ENCODE measurements at places on chromosomes 12 and 14.

DNA sequence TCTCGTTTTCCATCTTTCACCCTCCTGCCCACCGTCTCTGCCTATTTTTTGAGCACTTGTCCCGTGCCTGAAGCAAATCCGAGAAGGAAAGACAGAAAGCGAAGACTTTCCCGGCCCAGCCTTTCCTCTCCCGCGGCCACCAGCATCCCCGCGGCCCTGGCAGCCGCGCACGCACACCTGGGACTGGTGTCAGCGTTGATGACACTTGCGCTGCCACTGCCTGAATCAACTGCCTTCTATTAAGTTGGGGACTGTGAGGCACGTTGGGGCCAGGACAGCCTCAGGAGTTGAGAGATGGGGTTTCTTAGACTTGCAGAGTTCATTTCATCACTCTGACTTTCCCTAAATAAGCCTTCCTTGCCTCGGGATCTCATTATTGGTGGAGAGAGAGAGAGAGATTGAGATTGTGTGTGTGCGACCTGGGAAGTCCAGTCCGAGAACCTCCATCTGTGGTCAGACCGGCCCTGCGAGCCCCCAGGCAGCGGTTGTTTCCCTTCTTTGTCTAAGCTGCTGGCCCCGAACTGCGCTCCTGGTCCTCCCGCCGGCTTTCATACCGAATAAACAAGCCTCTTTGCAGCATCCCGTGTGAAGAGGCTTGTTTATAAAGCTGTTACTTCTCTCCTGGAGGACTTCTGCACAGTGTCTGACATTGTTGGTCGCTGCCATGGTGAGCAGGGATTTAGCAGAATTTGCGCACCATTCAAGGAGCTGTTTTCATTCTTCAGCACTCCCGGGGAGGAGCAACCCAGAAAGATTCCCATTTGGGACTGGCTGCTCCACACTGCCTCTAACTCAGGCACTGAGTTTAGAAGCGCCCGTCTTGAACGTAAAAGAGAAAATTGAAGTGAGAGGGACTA, 1.5 kb downstream of the PDZRN4 start:
- DNase-seq: no peak

GRCh38 chr14:65620195-65620594, 207.7 kb downstream of the FUT8 start:
- DNase-seq: no peak

GRCh38 chr14:94550041-94550440, 11.2 kb upstream of the SERPINA4 start:
- no peak for DNase-seq

- DNase-seq: no peak
Observed at GRCh38 chr12:103712216-103712615, 125.1 kb downstream of the STAB2 start.

DNA sequence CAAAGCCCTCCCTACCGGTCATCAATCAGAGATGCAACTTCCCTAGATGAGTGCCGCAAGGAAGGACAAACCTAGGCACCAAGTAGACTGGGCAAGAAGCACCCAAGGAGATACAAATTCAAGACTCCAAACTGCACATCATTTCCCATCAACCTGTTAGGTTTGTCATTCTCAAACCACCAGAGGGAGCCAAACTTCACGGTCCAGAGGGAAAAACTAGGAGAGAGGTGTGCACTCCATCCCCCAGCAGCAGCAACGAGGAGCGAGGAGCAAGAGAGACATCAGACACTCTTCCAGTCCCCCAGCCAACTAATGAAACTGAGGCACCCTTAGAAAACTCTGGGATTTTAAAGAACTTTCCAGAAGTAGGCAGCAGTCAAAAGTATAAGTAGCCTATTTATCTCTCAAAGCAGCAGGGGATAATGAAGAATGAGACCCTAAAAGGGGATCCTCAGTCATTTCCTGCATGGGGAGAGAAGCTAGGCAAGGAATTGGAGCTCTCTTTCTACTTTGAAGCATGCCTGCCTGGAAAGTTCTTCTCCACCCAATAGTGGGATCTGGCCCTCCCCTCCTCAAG, 37.0 kb upstream of the NT5DC3 start:
- peak; percentile 27 for DNase-seq

GRCh38 chr12:103956509-103957027, 9.1 kb upstream of the TDG start:
- no peak for DNase-seq

DNA sequence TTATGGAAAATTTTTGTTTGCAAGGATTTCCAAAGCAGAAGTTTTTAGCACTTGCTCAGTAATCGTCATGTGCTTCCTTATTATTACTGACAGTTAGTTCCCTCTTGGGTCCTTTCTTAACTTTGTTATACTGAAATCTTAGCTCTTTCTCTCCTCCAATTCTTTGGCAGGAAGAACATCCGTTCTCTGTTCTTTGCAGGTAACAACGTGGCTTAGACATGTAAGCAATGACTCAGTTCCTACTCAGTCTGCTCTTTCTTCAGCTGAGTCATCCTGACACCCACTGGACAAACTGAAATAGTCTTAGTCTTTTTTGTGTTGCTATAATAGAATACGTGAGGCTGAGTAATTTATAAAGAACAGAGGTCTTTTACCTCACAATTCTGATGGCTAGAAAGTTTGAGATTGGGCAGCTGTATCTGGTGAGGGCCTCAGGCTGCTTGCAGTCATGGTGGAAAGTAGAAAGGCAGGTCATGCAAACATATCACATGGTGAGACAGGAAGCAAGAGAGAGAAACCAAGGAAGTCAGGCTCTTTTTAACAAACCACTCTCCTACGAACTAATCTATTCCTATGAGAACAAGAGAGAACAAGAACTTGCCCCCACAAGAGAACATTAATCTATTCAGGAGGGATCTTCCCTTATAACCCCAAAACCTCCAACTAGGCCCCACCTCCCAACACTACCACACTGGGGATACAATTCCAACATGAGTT, 49.2 kb downstream of the TESPA1 start:
- DNase-seq: peak; percentile 89
